ENCODE measurements at places on chromosomes 5 and 9.

DNA sequence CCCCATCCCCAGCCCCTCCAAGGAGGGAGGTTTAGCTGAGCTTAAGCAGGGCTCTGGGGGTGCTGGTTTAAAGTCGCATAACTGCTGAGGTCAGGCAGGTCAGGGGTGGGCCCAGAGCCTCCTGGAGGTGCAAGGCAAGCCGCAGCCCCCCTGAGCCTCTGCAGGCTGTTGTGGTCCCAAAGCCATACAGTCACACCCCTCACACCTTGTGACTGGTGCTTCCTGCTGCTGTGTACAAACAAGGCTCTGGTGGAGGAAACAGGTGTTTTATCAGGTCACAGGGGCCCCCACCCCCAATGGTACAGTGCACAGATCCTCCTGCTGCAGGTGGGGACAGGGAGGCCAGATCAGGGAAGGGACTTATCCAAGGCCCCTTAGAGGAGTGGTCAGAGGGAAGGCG lies 8.0 kb downstream of the TCF7 start:
- H3K36me3 ChIP-seq, result no peaks in the 10 kb centered on the region
- H3K27me3 ChIP-seq, result no peaks in the 10 kb centered on the region
- peak overlapping the region; percentile 18 for H3K4me3 ChIP-seq
- no peaks in the 10 kb centered on the region for H3K4me1 ChIP-seq
- DNase-seq, result no peak
- H3K27ac ChIP-seq, result peak overlapping the region; percentile 83

DNA sequence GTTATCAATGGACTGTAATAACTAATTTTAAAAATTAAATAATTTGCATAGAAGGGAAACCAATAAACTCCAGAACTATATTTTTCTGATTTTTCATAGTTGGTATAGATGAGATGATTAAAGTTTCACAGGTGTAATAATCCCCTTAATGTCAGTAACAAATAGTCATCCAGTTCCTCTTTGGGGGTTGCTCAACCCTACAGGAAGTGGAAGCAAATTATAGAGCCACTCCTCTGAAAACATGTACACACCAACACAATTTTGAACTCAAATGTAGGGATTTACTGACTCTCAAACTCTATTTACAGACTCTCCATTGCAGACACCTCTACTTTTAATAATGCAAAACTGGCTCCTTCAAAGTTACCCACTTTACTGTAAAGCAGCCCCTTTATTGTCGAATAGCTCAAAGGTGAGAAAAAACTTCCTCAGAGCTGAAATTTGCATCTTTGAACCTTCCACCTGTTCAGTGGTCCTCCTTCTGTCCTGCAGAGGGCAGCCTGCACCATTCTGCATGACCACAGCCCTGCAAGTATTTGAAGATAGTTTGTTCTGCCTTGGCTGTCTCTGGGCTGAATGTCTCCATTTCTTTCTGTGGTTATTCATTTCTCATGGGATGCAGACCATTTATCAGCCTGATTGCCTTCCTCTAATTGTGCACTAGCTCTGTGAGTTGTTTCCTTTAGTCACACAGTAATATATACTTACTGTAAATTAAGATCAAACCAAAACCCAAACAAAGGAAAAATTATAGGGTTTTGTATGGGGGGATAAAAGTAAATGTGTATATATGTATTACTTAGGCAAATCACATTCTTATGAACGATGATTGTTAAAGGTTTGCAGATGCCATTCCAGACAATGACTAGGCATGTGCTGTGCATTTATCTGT lies 383.2 kb upstream of the SGCD start:
- DNase-seq, result peak; percentile 59
- no peak overlapping the region for H3K27ac ChIP-seq
- H3K4me1 ChIP-seq, result no peaks in the 10 kb centered on the region
- no peaks in the 10 kb centered on the region for H3K36me3 ChIP-seq
- no peak overlapping the region for H3K4me3 ChIP-seq
- H3K27me3 ChIP-seq, result no peaks in the 10 kb centered on the region

GRCh38 chr9:124272118-124272517 lies 14.4 kb downstream of the NEK6 start:
- no peak overlapping the region for H3K4me3 ChIP-seq
- H3K27ac ChIP-seq, result peak overlapping the region; percentile 46
- peaks cover 18% of the 10 kb centered on the region for H3K4me1 ChIP-seq
- DNase-seq, result no peak

DNA sequence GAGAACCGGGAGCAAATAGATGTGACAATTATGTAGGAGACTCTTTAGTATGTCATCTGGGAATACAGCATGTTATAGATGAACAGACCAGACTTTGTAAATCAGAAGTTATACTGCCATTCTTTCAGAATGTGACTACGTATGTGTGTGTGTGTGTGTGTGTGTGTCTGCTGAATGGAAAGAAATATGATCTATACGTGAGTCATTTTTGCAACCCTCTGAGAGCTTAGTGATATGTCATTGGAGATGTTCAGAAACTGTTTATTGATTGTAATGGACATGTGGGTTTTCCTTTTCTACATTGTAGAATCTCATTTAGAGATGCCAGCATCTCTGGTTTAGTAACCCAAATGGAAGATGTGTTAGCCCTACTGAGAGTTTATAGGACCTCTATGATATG lies 731.5 kb downstream of the TLE1 start:
- no peak for DNase-seq
- no peaks in the 10 kb centered on the region for H3K27me3 ChIP-seq
- no peak overlapping the region for H3K4me3 ChIP-seq
- no peaks in the 10 kb centered on the region for H3K4me1 ChIP-seq
- no peaks in the 10 kb centered on the region for H3K36me3 ChIP-seq
